ENCODE measurements at places on chromosomes 11 and 22.

GRCh38 chr11:78208257-78209165, 19.8 kb downstream of the USP35 start:
- no peak for DNase-seq

DNA sequence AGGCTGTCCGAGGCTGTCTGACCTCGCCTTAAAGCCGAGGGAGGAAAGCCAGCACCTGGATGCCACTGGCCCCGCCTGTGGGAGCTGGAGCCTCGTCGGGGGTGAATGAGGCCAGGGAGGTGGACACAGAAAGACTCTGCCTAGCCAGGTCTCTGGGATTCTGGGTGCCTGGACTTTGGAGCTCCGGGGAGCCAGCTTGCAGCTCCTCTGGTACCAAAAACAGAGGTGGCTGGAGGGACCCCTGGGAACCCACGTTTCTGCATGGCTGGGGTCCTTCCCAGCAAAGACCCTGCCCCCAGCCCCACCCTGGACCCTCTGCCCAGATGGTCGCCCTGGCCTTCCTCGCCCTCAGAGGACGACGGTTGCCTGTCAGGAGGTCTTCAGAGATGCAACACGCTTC, 239.7 kb downstream of the BRD1 start:
- DNase-seq: no peak

DNA sequence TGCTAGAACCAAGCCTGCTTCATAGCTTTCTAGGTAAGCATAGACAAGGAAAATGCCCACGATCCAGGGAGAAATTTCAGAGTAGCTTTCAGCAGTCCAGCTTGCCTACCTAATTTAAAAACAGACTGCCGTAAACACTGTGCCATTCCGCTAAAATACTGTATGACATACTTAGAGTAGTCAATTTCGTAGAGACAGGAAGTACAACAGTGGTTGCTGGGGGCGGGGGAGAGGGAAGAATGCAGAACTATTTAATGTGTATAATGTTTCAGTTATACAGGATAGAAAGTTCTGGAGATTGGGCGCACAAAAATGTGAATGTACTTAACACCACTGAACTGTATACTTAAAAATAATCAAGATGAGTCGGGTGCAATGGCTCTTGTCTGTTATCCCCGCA, 56.7 kb downstream of the C11orf58 start:
- no peak for DNase-seq

GRCh38 chr22:22761606-22761962, 117.2 kb downstream of the GGTLC2 start:
- no peak for DNase-seq

DNA sequence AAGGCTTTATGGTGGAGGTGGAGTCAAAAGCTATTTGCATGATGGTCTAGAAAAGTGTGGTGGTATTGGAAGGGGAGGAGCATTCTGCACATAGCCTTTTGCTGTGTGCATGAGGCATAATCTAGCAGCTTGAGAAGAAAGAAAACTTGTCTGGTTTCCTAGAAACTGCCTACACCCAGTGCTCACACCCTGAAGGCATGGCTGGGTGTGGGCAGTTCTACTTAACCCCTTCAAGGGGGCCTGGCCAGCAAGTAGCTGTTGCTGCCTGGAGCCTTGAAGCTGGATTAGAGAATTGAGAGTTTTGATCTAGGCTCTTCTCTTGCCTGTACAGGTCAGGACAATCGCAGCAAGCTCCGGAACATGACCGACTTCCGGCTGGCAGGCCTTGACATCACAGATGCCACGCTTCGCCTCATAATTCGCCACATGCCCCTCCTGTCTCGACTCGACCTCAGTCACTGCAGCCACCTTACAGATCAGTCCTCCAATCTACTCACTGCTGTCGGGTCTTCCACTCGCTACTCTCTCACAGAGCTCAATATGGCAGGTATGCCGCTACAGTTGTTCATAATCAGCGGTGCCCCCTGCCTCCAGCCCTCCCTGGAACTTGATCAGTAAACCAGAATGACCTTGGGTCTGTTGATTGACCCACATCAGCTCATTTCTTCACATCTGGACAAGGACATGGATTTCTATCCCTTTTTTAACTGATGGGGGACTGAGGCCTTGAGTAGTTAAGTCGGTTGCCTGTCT, 12.2 kb upstream of the GRK2 start:
- no peak for DNase-seq

- DNase-seq: no peak
Measured at GRCh38 chr11:14789879-14790484, 102.0 kb downstream of the CYP2R1 start.

DNA sequence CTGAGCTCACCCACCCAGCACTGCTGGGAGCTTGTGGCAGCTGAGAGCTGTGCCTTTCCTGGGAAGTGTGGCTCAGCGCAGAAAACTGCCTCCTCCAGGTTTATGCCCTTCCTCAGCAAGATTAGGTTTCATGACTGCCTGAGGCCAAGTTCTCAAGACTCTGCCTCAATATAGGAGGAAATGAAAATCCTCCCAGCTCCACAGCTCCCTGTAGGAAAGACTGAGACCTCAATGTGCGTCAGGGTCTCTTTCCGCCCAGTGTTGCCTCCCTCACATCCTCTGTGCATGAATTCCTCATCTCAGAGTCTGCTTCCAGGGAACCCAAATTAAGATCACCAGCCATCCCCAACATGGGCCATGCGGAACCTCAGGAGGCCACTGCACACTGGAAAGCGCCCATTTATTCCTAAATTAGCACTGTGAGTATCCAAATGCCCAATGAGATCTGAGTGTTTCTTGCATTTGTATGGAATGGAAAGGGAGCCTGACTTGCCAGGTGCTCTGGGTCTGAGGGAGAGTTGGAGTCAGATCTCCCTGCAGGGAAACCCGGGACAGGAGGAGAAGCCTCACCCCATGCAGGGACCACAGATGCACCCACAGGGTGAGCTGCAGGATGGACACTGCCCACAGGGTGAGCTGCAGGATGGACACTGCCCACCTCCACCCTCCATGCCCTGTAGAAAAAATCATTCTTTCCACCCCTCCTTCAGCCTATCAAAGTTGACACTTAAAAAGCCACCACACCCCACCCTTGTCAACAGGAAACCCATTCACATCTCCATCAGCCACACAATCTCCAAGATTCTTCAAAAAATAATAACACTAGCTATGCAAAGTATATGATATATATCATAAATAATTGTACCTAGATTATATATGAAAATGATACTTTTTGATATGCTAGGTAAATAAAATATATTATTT, 97.4 kb upstream of the IGLL5 start:
- no peak for DNase-seq

DNA sequence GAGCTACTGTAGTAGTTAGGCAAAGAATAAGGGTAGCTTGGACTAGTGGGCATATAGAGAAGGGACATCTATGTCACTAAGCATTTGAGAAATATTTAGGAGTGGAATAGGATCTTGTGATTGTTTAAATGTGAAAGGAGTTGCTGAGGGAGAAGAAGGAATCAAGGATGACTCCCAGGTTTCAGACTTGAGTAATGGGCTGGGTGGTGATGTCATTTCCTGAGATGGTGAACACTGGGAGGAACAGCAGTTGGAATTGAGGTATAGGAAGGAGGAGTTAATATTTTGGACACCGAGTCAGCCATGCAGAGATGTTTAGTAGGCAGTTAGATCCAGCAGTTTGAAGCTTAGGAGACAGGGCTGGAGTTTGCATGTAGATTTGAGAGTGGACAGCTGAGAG, 40.1 kb downstream of the REXO2 start:
- no peak for DNase-seq

- no peak for DNase-seq
Measured at GRCh38 chr11:73177380-73177777, 35.3 kb upstream of the FCHSD2 start.

GRCh38 chr11:19735157-19735908, 22.7 kb downstream of the NAV2 start:
- no peak for DNase-seq

- no peak for DNase-seq
Measured at GRCh38 chr22:35615156-35615555, 2.0 kb downstream of the MB start.

DNA sequence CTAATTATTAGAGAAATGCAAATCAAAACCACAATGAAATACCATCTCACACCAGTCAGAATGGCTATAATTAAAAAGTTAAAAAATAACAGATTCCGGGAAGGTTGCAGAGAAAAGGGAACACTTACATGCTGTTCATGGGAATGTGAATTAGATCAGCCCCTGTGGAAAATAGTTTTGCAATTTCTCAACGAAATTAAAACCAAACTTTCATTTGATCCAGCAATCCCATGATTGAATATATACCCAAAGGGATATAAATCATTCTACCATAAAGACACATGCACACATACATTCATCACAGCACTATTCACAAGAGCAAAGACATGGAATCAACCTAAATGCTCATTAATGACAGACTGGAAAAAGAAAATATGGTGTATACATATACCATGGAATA, 32.5 kb downstream of the NOX4 start:
- no peak for DNase-seq

DNA sequence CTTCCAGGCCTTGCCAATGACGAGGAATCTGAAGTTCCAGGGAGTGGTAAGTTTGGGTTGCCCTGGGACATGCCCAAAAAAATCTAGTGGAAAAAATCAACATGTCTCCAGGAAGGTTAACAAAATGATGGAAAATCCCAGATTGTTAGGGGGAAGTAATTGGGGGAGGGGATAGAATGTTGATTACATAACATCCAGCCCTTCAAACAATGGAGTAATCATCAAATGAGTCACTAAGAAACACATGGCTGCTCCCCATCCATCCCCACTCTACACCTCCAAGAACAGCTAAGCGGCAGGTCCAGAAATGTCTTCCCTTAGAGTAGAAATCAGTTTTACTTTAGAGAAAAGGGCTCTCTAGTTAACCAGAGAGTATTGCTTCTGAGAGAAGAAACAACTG, 94.9 kb downstream of the ETS1 start:
- DNase-seq: no peak

GRCh38 chr11:2447951-2448650, 3.3 kb downstream of the KCNQ1 start:
- DNase-seq: no peak

DNA sequence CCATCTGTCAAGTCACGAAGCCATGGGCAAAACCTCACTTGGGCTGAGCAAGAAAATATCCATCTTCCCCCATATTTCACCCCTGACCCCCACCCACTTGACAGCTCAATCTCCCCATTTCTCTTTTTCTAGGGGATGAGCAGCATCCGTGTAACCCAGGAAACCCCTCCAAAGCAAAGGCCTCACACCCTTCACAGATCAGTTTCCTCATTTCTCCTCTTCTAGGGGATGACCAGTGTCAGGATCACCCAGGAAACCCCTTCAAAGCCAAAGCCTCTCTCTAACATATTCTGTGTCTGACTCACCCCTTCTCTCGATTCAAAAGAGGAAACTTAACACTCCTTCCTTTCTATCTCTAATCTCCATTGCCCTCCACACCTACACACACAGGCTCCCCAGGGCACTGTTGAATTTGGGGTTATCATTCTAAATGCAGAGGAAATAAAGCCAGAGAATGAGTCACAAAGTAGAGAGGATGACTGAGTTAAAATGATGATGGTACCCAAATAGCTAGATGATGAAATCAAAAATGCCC, 439.7 kb downstream of the BUD13 start:
- peak; percentile 57 for DNase-seq

- peak; percentile 81 for DNase-seq
Measured at GRCh38 chr11:9138612-9139579, 47.5 kb upstream of the SCUBE2 start.

GRCh38 chr11:78241475-78241874, 52.8 kb downstream of the USP35 start:
- no peak for DNase-seq

DNA sequence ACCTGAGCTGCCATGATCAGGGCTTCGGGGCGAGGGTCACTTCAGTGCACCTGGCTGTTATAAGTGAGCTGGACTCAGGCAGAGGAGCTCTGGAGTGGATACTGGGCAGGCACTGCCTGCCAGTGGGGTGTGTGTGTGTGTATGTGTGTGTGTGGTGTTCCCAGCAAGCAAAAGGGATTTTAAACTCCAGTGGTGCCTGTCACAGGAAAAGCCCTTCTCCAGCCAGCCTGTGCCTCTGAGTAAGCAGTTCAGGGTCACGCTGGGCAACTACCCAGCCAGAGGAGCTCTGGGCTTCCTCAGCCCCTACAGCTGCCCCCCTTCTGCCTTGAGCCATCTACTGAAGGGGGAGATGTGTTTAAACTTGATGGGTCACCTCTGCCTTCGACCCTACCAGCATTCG, 109.0 kb downstream of the OSBP2 start:
- no peak for DNase-seq

DNA sequence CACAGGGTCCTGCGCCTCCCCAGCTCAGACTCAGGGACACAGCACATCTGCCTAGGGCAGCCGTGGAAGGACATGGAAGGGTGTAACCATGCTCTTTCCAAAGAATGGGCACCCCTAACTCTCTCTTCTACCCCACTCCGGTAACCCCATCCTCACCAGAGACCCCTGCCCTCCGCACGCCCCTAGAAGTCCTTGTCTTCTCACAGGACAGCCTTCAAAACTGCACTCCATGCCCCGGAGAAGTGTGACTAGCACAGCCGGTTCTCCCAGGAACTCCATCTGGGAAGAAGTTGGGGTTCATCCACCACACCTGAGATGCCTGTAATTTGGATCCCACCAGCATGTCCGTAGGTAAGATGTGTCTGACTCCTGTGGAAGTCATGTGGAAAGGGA, 25.0 kb downstream of the P2RY2 start:
- DNase-seq: no peak

DNA sequence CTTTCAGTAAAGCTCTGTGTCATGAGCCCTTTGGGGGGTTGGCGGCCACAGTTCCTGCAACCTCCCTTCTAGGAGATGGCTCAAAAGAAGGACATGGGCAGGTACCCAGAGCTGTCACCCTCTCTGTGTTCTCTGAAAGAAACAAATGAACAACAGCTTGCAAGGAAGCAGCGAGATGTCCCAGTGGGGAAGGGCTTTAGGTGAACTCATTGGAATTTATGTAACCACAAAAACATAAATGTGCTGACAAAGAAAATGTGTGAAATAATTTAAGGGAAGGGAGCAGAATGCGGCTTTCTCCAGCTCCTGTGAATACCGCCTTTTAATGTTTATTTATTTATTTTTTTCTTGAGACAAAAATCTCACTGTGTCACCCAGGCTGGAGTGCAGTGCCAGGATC, 3.3 kb downstream of the PARVG start:
- no peak for DNase-seq

DNA sequence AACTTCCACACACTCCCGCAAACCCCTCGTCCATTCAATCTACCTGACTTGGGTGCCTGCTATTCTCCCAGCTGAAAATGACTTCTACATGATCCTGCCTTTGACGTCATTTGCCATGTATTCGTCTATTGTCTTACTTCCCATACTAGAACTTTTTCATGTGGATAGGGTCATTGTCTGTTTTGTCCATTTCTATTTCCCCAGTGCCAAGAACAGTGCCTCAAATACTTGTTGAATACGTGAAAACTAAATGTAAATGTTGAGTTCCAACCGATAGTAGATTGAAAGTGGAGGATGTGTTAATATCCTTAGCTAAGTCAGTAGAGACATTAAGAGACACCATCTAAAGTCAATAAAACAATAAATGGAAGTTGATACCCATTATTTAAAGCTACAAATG, 935 bp downstream of the TRIM68 start:
- DNase-seq: no peak

DNA sequence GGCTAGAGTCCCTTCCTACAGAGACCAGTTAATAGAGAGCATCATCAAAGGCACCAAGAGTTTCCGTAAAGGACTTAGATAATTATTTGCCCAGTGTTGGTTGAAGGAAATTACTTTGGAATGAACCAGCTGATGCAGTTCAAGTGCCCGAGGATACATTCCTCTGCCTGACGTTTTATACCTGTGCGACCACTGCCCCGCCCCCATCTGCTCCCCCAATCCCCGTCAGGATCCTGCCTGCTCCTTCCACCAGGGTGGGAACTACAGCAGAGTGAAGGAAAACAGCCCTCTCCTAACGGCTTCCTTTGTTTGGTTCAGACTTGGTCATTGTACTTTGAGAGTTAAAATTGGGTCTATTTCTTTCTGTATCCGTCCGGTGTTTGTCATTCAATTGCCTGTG, 761.5 kb downstream of the NTM start:
- DNase-seq: no peak
